ENCODE measurements at places on chromosomes 11 and 22.

DNA sequence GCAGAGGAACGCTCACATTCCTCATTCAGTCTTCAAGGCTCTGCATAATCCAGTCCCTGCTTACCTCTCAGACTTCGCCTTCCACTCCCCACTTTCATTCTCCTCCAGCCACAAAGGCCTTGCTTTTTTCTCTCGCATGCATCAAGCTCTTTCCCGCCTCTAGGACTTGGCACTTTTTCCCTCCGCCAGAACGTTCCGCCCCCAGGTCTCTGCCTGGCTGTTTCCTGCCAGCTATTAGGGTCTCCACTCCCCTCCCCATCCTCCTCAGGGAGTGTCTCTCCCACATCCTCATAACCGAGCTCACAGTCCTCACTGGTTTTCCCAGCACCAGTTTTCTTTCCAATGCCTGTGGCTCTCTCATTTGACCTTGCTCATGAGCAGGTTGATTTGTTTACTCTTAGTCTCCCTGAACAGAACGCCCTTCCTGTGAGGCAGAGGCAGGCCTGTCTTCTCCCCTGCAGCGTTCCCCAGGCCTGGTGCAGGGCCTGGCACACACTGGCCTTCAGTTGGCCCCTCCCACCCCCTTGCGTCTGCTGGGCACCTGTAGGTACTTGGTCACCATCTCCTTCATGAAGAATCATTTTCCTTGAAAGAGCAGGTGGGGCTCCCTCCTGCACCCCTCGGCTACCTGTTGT is 75.2 kb downstream of the RTL6 start:
- no peak for DNase-seq

DNA sequence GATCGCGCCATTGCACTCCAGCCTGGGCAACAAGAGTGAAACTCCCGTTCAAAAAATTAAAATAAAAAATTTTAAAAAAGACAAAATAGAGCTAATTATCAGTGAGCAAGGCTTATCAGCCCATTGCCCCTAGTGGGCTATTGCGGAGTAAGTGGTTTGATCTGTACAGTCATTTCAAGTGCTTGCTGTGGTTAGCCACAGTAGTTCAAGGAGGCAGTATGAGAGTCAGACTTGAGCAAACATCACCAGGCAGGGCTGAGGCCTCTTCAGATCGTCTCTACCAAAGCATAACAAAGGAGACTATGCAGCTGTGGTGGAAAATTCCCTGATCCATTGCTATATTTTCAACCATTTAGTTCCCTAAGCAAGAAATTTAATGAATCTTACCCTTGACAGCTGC is 4.3 kb upstream of the SBF2 start:
- no peak for DNase-seq

- no peak for DNase-seq
Measured at GRCh38 chr11:60098508-60098907, 10.0 kb downstream of the MS4A2 start.

- DNase-seq, result no peak
Measured at GRCh38 chr11:106152013-106152412, 74.6 kb downstream of the AASDHPPT start.

- DNase-seq, result no peak
Measured at GRCh38 chr11:57764021-57764420, 2.4 kb downstream of the CTNND1 start.

DNA sequence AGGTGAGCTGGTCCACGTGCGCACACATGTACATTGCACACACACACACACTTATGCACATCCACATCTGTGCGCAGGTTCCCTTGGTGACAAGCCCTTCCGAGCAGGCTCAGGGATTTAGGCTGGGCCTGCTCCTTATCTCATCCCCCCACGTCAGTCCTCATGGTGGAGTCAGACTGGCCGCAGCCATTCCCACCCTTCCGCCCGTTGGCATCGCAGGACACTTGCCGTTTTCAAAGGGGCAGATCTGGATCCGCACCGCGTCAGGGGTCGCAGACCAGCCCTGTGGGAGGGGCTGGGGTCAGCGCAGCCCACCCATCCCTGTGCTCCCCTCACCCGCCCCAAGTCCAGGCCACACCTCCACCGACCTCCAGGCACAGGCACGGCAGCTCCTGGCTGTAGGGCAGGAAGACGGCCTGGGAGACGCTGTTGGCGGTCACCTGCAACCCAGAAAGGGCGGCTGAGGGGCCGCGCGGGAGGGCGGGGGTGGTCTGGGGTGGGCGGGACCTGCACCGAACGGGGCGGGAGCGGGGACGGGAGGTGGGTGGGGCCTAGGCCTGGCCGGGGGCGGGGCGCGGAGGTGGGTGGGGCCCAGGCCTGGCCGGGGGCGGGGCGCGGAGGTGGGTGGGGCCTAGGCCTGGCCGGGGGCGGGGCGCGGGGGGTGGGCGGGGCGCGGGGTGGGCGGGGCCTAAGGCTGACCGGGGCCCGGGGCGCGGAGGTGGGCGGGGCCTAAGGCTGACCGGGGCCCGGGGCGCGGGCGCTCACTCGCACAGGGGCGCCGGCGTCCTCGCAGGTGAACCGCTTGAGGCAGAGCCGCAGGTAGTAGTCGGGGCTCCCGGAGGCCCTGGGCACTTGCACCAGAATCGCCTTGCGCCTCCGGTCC is 13.3 kb downstream of the IL17REL start:
- no peak for DNase-seq

- DNase-seq, result no peak
Measured at GRCh38 chr11:106208760-106209159, 131.3 kb downstream of the AASDHPPT start.

- DNase-seq, result no peak
Measured at GRCh38 chr11:108635106-108635505, 29.8 kb upstream of the DDX10 start.

- DNase-seq, result no peak
Measured at GRCh38 chr11:75802021-75802912, 12.7 kb upstream of the UVRAG start.

DNA sequence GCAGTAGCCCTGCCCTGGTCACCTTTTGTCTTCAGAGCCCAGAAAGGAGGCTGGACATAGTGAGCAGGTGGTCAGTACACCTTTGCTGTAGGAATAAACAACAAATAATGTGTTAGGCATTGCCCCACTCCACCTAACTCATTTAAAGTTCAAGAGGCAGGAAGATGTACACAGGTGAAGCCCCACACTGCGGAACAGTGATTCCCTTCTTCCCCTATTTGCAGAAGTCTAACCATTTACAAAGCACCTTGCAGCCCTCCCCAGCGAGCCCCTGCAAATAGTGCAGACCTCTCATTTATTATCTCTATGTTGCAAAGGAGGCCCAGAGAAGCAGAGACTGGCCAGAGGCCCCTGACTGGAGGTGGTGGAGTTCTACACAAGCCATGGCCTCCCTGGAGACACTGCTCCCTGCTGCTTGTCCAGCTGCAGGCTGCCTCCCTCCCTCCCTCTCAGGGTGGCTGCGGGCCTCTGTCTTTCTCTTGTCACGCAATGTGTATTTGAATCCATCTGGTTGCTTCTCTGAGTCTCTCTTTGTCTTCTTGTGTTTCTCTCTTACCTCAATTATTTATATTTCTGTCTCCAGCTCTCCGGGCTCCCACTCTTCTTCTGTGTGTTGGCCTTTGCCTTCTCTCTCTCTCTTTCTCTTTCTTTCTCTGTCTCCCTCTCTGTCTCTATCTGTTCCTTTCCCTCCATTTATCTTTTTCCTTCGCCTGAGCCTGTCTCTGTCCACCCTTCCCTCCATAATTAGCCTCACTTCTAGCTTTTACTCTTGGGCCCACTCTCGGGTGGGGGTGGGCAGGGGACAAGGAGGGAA is 59.1 kb upstream of the PRDM11 start:
- DNase-seq, result no peak

GRCh38 chr11:4891996-4892640 is 10.4 kb downstream of the OR51T1 start:
- no peak for DNase-seq

DNA sequence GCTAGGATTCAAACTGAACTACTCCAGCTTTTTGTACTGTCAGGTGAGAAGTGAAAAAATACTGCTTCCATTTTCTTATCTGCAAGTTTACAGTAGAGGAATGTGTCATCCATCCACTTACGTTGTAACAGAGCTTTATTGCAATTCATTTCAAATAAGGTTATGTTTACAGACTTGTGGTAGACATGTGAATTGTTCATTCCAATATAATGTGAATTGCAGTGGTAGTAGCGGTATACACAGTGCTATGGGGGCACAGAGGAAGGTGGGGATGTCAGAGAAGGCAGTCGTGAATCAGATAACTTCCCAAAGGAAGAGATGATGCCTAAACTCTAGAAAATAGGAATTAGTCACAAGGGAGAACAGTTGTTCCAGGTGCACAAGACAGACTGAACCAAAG is 42.5 kb downstream of the CEP57 start:
- no peak for DNase-seq

- no peak for DNase-seq
Measured at GRCh38 chr22:28044546-28045173, 125.6 kb upstream of the PITPNB start.

All from right lung (tissue), 10 donors.